ENCODE measurements at places on chromosomes 2 and 18.
A peak's percentile ranks its signal among the peaks of the same experiment; 100 is the strongest.

DNA sequence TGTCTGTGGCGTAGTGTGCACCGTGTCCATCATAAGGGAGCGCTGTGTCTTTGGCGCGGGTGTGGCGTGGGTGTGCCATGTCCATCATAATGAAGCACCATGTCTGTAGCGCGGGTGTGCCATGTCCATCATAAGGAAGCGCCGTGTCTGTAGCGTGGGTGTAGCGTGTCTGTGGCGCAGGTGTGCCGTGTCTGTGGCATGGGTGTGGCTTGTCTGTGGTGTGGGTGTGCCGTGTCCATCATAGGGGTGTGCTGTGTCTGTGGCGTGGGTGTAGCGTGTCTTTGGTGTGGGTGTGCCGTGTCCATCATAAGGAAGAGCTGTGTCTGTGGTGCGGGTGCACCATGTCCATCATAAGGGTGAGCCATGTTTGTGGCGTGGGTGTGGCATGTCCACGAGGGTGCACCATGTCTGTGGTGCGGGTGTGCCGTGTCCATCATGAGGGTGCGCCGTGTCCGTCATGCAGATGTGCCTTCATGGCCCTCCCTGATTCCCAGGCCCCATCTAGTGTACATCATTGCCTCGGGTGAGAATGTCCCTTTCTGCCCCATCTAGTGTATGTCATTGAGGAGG is 275.0 kb downstream of the GBX2 start:
- DNase-seq, result no peak

DNA sequence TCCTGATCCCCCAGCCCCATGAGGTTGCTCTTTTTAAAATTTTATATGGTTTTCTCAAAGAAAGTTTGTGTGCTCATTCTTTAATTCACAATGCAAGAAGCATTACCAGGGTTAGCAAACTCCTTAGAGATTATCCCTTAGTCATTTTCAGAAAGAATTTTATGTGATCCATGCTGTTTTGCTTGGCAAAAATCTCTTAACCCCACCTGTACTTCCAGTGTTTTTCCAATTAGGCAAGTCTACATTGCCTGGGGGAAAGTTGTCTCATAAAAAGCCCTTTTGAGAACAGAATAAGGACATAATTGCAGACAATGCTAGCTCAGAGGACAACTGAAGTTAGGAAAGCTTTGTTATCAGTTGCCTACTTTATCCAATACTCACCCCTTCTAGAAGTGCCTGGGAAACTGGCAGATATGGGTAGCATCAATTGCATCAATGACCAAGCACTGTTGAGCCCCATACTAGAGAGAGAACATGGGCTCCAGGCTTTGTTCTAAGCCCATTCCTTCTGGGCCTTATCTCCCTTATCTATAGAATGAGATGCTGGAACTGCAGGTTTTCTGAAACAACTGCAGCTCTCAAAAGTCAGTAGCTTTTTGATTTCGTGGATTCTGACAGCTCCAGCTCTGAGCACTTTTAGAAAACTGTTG is 265.9 kb upstream of the SPHKAP start:
- DNase-seq, result no peak

- no peak for DNase-seq
These were observed 85.6 kb downstream of the MARCHF4 start for GRCh38 chr2:216286616-216287231.

DNA sequence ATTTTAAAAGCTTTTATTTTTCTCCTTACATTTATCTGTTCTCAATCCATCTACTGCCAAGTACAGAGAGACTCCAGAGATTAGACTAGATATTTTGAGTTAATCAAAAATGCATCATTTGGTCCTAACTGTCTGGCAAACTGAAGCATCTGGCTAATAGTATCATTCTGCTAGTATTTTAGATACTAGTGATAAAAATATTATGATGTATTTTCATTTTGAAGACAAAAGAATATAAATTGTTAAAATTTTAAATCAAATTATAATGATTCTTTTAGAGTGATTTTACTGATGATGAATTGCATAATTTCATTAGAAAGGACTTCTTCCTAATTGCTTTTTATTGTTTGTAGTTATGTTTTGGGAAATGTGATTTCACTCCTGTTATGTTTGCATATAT is 584.0 kb downstream of the LRRTM4 start:
- no peak for DNase-seq

DNA sequence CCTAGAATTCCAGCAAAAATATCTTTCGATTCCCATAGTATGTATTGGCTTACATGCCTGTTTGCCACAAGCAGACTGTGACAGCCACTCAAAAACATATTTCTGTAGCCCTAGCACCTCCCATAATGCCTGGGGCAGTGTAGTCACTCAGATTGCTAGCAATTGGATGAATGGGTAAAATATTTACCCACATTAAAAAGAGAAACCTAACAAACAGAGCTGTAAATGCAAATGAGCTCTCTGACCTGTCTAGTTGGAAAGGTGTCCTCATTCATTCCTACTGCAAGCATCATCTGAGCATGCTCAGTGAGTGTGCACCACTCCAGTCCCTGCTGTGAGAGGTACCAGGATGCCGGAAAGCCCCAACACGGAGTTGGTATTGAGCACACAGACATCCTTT is 234.0 kb upstream of the RAB12 start:
- no peak for DNase-seq

DNA sequence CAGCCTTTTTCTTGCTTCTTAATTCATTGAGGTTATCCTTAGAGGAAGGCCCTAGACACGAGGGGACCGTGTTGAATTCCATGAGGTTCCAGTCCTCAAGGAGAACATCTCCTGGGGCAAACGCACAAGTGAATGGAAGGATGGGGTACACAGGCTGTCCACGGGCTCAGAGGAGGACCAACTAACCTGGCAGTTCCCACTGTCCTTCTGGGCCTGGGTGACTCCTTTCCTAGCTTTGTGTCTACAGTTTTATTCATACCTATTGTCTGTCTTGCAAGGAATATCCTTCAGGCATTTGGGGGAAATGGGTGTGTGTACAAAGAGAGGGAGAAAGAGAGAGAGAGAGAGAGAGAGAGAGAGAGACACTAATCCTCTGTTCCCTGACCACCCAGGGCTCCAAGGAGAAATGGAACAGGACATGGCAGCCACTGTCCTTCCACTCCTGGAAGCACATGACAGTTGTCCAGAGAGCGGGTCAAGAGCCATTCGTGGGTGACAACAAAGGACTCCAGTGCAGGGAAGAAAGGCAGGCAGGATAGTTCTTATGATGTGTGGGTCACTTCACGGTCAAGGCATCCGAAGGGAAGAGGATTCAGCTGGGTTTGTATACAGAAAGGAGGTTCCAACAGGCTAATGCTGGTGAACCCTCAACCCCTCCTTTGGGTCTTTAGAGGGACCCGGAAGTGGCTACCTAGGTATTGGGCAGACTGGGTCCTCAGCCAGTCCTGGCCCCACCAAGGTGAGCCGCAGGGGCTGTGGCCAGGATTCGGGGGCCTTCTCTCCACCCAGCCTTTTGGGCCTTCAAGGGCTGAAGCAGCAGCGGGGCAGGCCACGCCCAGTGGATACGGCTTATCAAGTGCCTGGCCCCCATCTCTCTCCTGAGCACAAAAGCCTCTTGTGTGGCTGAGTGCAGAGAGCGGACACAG is 150.6 kb downstream of the MYCN start:
- no peak for DNase-seq

- no peak for DNase-seq
These were observed 26.6 kb downstream of the CFAP210 start for GRCh38 chr2:169667583-169667982.

- DNase-seq, result no peak
These were observed 4.0 kb downstream of the ARPC2 start for GRCh38 chr2:218221000-218221399.

- DNase-seq, result no peak
These were observed 1.6 kb downstream of the COX7A2L start for GRCh38 chr2:42359304-42359964.

- no peak for DNase-seq
These were observed 181.3 kb downstream of the PID1 start for GRCh38 chr2:229089776-229090175.

DNA sequence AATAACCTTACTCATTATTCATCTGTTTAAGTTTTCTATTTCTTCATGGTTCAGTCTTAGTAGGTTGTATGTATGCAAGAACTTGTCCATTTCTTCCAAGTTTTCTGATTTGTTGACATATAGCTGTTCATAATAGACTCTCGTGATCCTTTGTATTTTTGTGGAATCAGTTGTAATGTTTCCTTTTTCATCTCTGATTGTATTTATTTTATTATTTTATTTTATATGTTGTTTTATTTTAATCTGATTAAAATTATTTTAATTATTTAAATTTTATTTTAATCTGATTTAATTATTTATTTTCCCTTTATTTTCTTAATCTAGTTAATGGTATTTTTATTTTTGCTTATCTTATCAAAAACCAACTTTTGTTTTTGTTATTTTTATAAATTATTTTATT is 43.5 kb upstream of the SLC9A2 start:
- DNase-seq, result no peak

DNA sequence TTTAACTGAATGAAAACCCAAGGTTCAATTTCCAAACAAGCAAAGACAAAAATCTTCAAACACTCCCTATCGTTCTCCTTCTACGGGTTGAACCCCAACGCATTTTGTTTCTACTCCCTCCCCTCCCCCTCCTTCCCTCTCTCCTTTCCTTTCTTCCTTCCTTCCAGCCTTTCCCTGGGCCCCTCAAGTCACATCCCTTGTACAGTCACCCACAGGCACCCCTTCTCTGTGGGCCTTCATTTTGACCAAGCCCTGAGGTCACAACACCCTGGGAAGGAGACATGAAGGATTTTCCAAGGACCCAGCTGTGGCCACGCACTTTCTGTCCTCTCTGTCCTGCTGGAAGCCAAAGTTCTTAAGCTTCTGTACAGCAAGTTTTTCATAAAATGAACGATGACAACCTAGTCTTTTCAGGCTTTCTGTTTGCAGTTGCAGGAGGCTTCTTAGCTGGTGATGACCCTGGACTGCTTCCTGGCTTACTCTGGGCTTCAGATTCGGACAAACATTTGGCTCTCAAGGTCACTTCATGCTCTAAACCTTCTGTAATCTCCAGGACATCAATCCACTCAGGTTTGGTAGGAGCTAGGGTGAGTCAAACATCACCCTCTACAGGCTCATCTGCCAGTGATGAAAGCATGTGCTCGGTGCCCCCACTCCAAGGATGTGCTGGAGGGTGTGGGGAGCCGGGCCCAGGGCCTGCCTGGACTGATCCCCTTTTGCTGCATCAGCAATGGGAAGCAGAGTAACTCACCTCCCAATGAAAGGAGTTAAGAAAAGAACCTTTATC is 25.5 kb downstream of the TMEM247 start:
- DNase-seq, result no peak

- DNase-seq, result no peak
These were observed 1389.8 kb upstream of the TMEFF2 start for GRCh38 chr2:193584522-193584938.

DNA sequence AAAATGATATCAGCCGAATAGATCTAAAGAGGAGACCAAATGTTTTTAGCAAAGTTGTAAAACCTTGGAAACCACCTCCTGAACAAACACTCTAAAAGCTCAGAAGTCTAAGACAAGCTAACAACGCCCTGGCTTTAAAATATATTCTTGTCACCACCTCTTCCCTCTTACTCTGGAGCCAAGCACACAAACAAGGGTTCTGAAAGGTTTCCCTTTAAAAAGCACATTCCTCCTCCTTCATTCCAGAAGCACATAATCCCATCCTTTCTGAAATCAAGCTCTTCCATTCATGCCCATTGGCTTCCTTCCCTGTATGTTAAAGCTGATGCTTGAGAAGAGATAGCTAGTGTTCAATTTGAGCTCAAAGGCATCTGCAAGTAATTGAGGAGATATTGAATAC is 382.0 kb downstream of the LNPK start:
- no peak for DNase-seq

DNA sequence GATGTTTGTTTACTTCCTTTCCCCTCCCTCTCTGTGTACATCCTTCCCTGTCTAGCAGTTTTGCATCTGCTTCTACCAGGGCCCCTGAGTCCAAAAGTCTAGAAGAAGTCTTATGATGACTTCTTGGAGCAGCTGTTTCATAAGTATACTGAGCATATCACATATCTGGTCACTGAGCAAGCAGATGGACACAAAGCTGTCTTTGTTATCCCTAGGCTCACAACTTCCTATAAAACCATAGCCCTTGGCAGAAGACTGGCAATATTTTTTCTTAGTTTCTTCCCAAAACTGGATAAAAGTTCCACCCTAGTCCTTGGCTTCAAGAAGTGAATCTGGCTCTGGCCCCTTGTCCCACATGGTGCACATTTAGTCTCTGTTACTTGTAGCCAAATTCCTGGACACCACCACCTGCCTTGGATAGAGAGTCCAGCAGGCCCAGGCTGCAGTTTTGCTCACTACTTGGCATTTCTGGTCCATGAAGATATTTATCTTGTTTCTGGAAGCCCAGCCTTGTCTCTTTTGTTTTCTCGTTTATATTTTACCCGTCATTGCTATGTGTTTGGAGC is 22.5 kb downstream of the THOC1 start:
- DNase-seq, result no peak

- no peak for DNase-seq
These were observed 3.9 kb downstream of the UBXN4 start for GRCh38 chr2:135745545-135745944.

GRCh38 chr2:126644630-126645191 is 11.2 kb upstream of the GYPC start:
- no peak for DNase-seq

DNA sequence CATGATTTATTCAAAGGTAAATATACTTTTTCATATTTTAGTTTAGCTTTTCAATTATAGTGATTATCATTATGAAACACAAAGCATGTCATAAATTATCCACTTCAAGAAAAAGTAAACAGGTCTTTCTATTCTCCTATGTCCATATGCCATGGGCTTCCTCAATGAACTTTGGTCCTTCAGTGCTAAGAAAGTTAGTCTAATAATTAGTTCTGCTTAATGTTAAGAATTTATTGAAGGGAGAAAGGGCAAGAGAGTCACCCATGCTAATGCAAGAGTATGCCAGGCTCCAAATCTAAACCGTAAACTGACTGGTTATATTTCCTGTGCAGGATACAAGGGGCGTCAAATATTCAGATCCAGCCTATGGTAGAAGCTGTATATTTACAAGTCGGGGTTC is 96.2 kb downstream of the GORASP2 start:
- DNase-seq, result no peak

GRCh38 chr2:60826111-60826510 is 55.3 kb upstream of the REL start:
- DNase-seq, result no peak

DNA sequence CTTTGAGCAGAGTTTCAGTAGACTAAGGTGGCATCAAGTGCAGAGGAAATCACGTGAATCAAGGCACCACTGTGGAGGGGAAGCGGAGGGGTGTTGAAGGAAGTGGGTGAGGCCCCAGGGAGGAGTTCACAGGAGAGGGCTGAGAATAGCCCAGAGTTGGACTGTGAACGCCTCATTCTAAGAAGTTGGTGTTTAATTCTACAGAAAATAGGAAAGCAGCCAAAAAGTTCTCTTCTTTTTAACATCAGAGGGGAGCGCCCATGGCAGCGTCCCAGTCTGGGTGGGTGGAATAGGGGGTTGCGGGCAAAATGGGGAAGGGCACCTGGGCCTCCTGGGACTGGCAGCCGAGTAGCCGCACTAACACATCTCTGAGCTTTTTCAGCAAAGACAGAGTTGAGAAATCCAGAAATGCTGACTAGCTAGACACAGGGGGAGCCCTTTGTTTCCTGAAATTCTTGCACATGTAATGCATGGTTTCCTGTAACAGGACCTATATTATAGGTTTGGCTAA is 97.0 kb downstream of the NEB start:
- peak; percentile 86 for DNase-seq

GRCh38 chr2:112000399-112001135 is 54.5 kb upstream of the TMEM87B start:
- no peak for DNase-seq

- DNase-seq, result no peak
These were observed 105.5 kb downstream of the UGGT1 start for GRCh38 chr2:128196471-128196931.

GRCh38 chr2:190763901-190764514 is 115.1 kb downstream of the NAB1 start:
- DNase-seq, result peak; percentile 63
